ENCODE measurements at places on chromosomes 6 and 20.

DNA sequence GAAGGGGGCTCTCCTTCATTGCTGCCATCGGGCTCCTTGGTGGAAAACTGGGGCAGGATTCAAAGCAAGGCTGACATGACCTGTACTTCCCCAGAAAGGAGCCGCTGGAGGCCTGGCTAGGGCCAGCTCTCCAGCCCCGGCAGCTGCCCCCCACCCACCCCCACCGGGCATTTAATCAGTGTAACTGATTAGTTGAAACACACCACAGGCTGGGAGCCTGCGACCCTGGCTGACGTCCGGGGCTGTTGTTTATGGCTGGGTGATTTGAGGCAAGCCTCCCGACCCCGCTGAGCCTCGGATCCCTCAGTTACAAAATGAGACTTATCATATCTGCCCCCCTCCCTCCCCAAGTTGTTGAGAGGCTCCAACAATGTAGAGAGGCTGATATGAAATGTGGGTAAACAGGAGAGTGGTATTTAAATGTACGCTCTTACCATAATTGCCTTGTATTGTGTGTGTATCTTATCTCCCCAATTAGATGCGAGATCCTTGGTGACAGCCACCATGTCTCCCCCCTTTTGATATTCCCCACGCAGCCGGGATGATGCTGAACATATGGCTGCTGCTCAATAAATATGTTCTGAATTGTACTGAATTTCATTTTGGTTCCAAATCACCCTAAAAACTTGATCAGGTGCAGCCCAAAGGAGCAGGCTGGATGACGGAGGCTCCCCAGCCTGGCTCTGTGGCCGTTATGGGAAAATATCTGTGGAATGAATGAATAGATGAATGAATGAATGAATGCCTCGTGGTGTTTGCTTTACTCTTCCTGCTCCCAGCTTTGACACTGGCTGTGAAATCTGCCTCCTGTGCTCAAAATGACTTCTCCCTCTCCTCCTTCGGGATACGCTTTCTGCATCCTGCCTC, 31.8 kb upstream of the APCDD1L start:
- DNase-seq: no peak

DNA sequence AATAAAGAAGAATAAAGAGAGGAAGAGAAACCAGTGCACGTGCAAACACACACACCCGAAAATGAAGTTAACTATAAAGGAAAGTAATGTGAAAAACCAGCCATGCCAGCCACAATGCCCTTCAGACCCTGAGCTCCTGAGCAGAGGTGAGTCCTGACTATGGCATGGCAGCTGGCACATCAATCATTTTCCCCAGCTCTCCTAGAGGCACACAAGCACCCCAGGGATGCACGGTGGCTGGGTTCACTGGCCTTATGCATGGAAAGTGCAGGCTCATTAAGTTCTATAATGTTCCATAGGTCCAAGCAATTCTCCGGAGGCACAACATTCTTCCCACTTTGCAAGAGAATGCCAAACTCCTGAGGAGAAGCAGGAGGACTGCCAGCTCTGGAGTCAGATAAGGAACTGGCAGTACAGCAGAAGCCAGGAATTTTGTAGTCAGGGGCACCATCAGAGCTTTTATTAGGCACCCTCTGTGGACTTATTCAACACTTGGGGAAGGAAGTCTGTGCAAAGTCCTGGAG, 175.0 kb upstream of the PRDM1 start:
- DNase-seq: peak; percentile 38

DNA sequence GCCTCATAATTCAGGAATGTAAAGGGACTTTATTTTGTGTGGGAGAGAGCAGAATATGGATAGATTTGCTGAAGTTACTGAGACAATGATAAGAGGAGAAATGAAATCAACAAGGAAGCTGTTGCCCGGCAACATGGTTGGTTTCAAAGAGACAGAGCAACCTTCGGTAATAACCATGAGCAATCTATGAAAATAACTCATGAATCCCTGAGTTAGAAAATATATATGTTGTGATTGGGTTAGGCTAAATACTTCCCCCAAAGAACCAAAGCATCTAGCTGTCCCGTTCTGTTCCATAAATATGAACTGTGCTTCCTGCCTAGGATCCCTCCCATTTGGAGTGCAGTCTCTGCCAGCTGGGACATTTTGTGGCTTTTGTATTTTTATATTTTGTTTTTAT, 23.1 kb downstream of the SERPINB1 start:
- DNase-seq: no peak

DNA sequence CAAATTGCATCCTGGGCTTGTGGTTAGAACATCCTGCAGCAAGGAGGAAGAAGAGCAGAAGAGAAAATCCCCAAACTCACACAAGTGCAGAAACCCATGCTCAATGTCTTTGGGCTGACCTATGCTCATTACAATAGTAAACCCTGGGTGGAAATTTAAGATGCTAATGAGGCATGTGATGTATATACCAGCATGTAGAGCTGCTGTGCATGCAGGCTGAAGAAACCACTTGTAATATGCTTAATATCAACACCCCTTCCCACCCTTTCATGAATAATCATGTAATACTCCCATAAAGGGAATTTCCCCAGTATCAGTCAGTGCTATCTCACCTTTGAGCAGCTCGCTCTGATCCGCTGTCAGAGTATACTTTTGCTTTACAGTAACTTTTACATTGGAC, 90.0 kb upstream of the GRIK2 start:
- DNase-seq: no peak

- DNase-seq: no peak
Observed at GRCh38 chr20:43516251-43516824, 8.8 kb downstream of the L3MBTL1 start.

DNA sequence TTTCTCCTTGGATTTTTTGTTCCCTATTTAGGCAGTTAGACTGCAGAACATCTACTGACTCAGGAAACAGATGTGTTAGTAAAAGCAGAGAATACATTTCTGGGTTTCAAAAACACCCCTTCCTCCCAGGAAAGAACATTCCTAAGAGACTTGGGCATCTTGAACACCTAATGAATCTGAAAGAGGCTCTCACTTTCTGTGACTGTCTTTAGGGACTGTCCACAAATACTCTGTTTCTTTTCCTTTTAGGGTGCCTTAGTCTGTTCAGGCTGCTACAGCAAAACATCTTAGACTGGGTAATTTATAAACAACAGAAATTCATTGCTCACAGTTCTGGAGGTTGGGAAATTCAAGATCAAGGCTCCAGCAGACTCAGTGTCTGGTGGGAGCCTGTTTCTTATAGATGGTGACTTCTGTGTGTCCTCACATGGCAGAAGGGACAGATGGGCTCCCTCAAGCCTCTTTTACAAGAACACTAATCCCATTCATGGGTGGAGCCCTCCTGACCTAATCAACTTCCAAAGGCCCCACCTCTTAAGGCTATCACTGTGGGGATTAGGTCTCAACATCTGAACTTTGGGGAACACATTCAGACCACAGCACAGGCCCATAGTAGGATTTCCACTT, 19.4 kb upstream of the CCN5 start:
- DNase-seq: no peak

DNA sequence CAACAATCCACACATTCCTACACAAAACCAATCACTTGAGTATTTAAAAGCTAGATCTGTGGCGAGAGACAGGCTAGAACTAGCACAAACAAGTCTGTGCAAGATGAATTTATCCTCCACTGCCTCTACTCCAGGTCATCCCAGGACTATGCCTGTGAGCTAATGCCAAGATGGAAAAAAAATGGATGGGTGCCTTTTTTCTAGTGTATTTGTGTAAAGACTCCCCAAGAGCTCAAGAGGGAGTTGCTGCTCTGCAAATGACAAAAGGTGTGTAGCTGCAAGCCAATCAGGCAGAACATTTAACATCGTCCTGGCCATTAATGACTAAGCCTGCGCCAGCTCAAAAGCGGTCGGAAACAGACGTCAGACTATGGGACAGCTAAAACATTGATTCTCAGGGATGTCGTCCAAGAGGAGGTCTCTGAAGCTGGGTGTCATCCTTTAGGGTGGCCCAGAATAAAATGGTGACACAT, 21.9 kb downstream of the ATXN1 start:
- no peak for DNase-seq

DNA sequence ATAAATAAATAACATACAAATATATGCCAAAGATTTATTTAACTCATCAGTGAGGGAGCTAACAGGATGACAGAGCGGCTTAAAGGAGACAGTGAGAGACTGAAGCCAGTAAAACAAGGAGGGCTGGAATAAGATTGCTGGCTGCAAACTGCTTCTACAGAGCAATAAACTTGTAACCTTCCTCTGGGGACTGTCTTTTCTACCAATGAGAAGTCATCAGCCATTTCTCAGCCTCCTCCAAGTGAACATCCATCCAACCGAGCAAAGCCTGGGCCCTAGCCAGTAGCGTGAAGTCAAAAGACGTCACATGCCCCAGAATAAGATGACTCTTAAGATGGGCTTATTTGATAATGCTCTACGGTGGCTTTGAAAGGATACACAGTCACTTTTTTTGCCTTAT, 42.5 kb downstream of the CPXM1 start:
- no peak for DNase-seq

- no peak for DNase-seq
Observed at GRCh38 chr20:49496553-49497397, 14.3 kb upstream of the KCNB1 start.

DNA sequence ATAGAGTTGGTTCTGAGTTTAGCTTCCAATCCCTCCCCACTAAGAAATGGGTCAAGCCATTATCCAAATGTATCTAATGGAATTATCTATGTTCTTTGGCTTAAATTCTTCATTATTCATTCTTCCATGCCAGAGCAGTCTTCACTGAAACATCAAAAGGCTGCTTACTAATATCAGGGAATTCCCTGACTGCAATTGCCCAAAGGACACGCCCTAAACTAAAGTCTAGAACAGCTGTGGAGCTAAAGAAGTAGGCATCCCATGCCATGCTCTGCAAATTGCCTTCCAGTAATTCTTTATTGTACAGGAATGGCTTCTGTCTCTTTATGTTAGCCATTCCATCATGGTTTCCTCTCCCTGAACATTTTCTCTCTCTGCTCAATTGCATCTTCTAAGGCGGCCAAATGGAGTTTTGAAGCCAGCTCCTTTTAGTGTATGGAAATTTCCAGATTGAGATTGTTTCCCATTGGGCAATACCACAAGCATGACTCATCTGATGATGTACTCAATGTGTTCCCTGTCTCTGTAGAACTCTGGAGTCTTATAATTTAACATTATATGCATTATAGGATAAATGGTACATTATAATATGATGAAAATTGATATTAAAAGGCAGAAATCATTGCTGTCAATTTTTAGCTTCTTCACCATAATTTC, 28.8 kb upstream of the TSHZ2 start:
- peak; percentile 3 for DNase-seq

DNA sequence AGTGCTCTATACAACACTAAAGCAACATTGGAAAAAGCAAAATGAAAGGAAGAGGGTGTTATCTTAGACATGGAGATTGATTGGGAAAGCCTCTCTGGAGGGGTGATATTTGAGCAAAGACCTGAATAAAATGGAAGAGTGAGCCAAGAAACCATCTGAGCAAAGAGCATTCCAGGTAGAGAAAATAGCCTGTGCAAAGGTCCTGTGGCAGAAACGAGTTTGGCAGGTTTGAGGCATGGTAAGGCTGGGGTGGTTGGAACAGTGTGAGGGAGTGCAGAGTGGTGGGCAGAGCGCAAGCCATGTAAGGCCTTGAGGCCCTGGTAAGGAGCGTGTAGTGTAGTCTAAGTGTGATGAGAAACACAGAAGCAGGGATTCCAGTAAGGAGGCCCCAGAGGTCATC, 40.0 kb upstream of the PTPRT start:
- no peak for DNase-seq

DNA sequence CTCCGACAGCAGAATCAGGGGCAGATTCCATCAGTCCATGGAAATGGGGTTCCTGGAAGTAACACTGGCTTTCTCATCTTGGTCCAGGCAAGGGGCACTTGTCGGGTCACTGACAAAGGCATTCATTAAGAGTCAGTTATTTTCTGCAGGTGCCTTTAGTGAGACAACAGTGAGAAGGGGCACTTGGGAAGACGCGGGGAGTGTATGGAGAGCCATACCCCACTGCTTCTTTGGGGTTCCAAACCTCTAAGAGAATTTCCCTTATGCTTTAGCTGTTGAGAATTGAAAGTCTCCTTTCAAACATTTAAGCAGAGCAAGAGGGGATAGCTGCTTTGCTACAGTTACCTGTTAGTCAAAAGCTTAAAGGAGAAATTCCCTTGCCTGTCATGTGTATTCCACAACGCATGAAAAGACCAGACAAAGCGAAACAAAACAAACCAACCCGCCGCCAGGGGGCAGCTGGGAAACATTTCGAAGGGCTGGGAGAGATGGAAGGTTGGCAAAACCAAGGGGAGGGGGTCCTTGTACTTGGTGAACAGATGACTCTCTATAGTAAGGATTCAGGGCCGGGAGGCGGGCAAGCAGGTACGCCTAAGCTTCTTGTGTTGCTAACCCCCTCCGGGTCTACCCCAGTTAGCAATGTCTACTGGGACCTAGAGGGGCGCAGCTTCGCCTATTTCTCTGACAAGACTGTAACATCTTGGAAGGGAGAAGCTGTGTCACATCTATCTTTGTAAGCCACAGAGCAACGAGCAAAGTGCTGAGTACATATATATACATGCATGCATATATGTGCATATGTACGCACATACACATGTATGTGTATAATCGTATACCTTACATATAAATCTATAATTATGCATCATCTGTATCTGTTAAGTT, 474.9 kb upstream of the AGPAT4 start:
- peak; percentile 36 for DNase-seq

GRCh38 chr6:130761286-130761685, 65.9 kb upstream of the SMLR1 start:
- no peak for DNase-seq

DNA sequence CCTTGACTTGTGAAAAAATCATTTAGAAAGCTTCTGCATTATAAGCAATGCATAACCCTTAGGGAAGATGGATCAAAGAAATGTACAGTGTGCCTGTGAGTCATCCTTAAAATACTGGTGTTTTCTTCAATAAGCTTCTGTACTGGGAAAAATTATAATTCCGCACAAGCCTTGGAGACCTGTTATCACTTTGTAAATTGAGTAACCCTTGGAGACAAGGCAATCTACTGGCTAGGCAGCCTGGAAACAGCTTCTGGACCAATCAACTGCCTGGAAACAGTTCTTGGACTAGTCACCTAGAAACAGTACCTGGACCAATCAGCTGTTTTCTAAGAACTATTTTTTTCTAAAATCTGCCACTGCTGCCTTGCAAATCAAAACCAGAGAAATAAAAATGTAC, 25.8 kb upstream of the RNGTT start:
- no peak for DNase-seq

DNA sequence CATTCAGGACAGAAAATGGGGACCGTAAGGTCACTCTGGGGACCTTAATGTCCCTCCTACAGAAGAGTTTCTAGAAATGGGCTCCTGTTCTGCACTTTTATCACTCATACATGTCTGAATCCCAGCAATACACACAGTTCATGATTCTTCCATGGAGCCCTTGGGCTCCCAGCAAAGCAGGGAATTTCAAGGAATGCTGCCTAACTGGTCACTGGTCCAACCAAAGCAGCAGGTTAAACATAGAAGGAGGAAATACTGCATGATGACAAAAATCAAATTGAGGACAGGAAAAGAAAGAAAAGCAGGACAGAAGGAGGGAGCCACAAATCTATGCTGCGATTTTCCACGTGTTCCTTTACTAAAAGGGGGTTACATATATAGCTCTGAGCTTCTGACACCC, 300.2 kb downstream of the PTPRT start:
- no peak for DNase-seq

Measured in suppressor macrophage treated with lipopolysaccharide for 4 hours (primary cell).